ENCODE measurements at places on chromosomes 7 and 10.
A peak's percentile ranks its signal among the peaks of the same experiment; 100 is the strongest.

DNA sequence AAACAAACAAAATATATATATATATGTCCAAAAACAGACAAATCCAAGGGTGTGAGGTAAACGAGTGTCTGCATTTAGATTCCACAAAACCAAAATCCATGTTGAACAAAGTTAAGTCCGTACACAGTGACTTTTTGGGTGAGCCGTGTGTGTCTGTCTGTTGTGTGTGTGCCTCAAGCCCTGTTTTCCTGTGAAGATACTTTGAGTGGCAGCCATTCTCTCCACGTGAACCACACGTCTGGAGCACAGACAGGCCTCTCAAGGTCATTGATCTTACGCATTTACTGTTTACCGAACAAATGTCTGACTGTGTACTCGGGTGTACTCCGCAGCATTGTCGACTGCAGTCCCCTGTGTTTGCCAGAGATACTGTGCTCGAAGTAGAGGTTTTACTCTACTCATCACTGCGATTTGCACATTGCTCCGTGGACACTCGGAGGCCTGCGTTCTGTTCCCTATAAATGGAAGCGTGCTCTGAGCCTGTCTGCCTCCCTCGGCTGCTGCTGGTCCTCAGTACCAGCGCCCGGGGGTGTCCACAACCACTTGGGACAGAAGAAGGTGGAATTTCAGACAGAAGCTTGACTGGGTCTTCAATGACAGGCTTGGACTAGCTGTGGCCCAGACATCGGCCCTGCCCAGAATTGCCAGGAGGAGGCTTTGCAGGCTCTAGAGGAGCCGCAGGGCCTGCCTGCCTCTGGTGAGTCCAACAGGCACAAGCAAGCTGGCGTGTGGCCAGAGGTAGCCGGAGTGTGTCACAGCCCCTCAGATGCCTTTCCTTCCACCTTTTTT lies 22.1 kb downstream of the CYP17A1 start:
- DNase-seq: no peak

- DNase-seq: no peak
Observed at GRCh38 chr10:113044016-113044755, 94.1 kb downstream of the TCF7L2 start.

DNA sequence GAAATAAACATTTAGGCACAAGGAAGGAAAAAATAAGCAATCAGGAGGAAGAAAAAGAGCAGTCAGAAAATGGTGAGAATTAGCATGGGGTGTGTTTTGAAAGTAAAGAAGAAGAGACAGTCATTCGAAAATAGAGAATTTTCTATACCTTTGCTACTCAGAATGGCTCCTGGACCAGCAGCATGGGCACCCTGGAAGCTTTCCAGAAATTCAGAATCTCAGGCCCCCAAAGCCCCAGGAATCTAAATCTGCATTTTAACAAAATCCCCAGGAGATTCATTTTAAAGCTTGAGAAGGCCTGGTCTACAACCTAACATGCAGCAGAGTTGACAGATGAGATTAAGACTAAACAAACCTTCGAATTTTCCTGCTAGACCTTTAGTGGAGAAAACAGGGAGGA lies 131.2 kb upstream of the HDAC9 start:
- DNase-seq: no peak

GRCh38 chr10:62640411-62640810 lies 164.1 kb upstream of the ADO start:
- DNase-seq: no peak

GRCh38 chr10:89916468-89917215 lies 215.3 kb downstream of the KIF20B start:
- no peak for DNase-seq

GRCh38 chr7:155360495-155361345 lies 63.0 kb downstream of the INSIG1 start:
- DNase-seq: no peak

- no peak for DNase-seq
Observed at GRCh38 chr7:105853931-105854419, 22.4 kb downstream of the ATXN7L1 start.

GRCh38 chr7:151315038-151315655 lies 26.5 kb upstream of the NUB1 start:
- DNase-seq: peak; percentile 75

- no peak for DNase-seq
Observed at GRCh38 chr10:49072166-49072885, 43.0 kb downstream of the VSTM4 start.

DNA sequence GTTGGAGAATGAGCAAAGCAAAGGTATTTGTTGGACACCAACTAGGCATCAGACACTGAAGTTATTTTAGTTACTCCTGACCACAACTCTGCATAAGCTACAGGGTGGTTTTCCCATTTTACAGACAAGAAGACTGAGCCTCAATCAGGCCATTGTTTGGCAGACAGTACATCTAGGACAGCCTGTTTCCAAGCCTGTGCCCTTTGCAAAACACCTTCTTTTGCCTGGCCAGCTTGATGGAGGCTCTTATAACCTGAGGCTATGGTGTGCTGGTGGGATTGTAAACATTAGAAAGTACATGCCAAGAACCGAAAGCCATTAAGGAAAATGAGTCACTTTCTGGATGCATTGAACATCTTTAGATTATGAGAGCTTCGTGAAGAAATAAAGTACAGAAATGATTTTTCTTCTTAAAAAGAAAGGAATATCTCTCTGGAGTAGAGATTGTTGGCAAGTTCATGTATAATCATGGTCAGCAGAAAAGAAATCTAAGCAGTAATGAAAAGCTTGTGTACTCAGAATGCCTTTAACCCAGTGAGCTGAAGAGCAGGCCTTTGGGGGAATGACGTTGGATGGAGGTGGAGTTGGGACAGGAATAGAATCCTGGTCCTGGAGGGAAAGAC lies 140.6 kb downstream of the KIAA1217 start:
- DNase-seq: no peak

- DNase-seq: no peak
Observed at GRCh38 chr7:92973293-92973731, 136.9 kb upstream of the CDK6 start.

DNA sequence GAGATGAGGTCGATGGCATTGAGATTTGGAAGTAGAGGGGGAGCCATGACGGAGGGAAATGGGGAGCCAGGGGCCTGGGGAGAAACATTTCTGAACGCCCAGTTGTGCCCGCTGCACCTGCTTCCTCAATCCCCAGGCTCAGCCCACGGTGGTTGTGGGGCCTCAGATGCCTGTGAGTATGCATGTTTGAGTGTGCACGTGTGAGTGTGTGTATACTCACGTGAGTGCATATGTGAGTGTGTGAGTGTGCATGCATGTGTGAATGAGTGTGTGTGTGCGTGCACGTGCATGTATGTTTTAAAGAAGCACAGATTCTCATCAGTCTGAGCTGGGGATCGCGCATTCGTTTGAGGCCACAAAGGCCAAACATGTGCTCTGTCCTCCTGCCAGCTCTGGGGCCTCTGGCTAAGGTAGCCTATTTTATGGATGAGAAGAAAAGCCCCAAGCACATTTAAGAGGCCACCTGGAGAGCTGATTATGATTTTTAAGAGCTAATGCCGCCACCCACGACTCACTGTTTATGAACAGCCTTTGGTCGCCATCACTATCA lies 154.8 kb downstream of the ARHGAP12 start:
- no peak for DNase-seq

GRCh38 chr7:76044375-76044865 lies 3.4 kb downstream of the STYXL1 start:
- no peak for DNase-seq

DNA sequence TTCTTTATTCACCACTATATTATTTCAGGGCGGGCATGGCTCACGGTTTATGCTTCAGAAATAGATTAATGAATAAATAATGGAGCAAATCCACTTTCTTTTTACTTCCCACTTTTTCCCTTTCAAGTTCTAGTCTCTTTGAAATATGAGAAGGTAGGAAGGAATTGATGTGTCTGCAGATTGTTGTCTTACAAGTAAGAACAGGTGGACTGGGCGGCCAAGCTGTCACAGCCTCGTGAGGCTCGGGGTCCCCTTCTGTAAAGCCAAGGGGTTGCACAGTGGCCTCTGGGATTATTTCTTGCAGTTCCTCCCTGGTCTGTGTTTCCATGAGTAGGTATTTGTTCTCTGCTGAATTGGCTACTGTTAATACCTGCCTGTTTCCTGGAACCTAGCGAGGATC lies 11.2 kb downstream of the VWA2 start:
- no peak for DNase-seq

All from stimulated activated CD4-positive, alpha-beta T cell treated with anti-CD3 and anti-CD28 coated beads, Interleukin-1b, Interleukin-23, amount 100 ng/mL, for 24 hours (primary cell).